CD4-positive, alpha-beta T cell treated with Interferon alpha-2 for 1 hour (primary cell): ENCODE measurements at places on chromosomes 5 and 9.

DNA sequence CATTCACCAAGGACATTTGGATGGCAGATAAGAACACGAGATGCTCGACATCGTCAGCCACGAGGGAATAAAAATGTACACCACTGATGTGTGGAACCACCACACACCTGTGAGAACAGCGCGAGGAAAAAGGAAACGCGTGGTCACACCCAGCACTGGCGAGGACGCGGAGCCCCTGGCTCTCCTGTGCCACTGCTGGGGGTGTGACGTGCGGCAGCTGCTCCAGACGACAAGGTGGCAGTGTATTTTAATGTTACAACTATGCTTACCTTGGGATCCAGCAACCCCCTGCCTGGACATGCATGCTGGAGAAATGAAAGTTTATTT, 13.6 kb upstream of the CEP72 start:
- DNase-seq = no peak

DNA sequence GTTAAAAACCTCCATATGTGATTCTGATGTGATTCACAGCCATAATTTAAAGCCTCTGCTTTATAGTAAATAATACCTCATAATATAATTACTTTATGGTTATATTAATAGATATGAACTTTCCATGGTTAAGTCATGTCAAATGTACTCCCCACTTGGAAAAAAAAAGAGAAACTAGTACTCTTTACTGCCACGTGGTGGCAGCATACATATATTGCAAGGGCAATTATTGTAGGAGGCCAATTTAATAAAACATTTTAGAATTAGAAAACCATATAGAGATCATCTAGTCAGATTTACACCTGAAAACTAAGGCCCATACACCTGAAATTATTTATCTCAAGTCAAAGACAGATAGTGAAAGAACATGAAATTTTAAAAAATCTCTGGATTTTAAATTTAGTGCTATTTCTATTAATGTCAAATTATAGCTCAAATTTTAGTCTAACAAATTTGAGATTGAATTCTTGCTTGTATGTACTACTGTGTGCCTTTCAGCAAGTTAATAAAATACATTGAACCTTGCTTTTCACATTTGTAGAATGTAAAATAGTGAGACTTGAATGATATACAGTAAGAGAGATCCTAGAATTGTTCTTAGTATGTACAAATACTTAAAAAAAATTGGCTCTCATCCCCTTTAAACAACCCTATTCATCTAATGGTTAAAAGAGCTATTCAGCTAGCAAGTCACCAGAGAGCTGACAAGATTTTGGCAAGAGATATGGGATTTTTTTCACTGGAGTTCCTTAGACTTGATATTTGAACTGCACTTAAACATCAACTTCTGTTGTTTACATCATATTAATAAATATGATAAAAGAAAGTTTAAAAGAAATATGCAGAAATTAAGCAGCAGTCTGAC, 603.8 kb downstream of the TLE4 start:
- no peak for DNase-seq

- no peak for DNase-seq
Measured at GRCh38 chr5:14435481-14435880, 146.1 kb upstream of the OTULINL start.

- no peak for DNase-seq
Measured at GRCh38 chr9:136255896-136256890, 10.6 kb upstream of the QSOX2 start.

GRCh38 chr9:72843520-72844439, 109.1 kb downstream of the ALDH1A1 start:
- DNase-seq = no peak

DNA sequence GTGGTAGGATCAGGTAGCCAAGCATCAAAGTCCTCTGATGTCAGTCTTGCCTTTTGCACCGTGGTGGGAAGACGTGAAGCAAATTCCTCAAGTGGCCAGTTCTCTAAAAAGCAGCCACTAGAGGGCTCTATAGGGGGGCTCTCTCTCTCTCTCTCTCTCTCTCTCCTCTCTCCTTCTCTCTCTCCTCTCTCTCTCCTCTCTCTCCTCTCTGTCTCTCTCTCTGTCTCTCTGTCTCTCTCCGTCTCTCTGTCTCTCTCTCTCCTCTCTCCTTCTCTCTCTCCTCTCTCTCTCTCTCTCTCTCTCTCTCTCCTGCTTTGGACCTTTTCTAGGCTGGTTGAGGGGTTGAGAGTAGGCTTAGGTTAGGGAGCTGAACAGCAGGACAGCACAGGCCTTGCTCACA, 13.9 kb upstream of the OSMR start:
- DNase-seq = peak; percentile 24

DNA sequence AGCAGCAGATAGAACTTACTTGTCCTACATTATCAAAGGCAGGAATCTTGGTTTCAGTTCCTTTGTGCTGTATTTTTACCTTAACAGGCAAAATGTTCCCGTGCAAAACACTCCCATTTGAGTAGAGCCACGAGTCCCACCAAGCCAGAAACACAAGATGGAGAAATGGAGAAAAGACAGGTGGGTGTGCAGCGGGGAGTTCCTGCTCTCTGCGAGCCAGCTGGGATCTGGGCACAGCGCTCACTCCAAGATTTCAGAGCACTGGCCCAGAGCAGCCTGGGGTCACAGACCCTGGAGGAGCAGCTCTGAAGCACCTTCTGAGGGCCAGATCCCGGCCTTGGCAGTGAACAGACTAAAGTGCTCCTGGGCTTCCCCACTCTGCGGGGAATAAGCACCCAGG, 2.9 kb downstream of the UCK1 start:
- no peak for DNase-seq

- DNase-seq = no peak
Measured at GRCh38 chr5:33929925-33930690, 6.1 kb upstream of the RXFP3 start.

DNA sequence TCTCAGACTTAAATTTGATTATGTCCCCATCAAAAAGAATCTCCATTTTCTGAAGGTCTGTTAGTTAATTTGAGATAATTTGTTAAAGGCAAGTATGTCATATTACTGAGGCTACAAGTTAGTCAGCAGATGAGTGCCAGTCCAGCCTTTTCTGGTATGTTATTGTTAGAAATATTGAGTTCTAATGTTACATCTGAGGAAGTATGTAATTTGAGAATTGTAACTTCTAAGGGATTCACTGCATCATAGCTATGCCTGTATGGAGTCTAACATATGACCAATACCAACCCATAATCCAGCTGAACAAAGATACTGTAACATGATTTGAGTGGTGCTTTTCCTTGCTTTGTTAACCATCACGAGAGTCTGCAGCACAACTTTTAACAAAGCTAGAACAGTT, 13.9 kb downstream of the SLC23A1 start:
- no peak for DNase-seq

GRCh38 chr5:75366787-75367186, 29.8 kb downstream of the HMGCR start:
- DNase-seq = no peak

GRCh38 chr9:89247431-89248353, 63.3 kb upstream of the CKS2 start:
- no peak for DNase-seq

DNA sequence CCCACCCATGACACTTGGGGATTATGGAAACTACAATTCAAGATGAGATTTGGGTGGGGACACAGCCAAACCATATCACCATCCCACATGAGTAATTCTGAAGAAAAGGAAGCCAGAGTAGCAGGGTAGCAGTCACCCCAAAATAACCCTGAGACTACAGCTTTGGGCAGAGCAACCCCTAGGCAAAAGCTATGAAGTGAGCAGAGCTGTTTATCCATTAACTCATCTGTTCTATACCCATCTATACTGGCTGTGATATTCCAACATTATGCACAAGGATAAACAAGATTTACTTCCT, 12.3 kb upstream of the REEP5 start:
- DNase-seq = no peak

DNA sequence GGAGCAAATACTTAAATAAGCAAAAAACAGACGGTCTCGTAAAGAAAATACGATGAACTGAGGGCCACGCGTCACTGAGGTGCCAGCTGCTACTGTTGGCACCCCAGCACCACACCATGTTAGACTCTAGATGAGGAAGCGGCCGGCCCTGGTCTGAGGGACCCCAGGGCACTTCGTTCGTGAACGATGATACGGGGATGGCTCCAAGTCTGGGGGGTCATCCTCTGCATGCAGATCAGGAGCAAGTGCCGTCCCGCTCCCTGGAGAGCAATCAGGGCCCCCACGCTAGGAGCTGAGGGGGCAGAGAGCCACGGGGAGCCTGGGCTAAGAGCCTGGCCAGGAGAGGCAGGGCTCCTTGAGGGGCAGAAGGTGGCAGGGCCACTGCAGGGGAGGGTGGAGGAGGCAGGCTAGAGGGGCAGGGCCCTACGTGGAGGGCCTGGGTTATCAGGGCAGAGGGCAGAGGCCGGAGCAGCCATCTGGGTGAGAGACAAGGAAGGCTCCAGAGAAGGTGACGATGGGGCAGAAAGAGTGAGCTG, 24.1 kb downstream of the SARDH start:
- DNase-seq = no peak

- no peak for DNase-seq
Measured at GRCh38 chr5:38783011-38783561, 62.7 kb upstream of the OSMR start.

- no peak for DNase-seq
Measured at GRCh38 chr9:74595286-74595685, 98.2 kb downstream of the RORB start.

DNA sequence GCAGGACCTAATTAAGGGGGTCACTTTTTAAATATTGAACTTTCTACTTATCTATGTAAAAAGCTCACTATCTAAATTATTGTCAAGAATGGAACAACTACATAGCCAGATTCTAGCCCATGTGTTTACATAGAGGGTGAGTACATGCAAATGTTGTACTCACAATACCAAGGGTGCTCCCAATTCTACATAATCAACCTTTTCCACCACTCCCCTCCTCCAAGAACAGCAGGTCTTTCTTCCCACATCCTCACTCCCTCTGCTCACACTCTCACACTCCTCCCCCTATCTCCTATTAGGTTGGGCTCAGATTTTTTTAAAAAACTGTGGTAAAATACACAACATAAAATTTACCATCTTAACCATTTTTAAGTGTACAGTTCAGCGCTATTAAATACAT, 325.4 kb downstream of the ARL15 start:
- DNase-seq = no peak

- DNase-seq = no peak
Measured at GRCh38 chr9:69104830-69105527, 69.1 kb upstream of the TJP2 start.

DNA sequence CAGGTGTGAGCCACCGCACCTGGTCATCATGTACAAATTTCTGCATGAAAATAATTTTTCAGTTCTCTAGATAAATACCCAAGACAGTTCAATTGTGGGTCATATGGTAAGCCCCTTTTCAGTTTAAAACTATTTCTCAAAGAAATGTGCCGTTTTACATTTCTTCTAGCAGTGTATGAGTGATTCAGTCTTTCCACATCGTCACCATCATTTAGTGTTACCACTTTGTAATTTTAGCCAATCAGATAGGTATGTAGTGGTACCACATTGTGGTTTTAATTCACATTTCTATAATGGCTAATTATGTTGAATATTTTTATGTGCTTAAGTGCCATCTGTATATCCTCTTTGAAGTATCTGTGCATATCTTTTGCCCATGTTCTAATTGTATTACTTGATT, 163.1 kb downstream of the AOPEP start:
- no peak for DNase-seq

DNA sequence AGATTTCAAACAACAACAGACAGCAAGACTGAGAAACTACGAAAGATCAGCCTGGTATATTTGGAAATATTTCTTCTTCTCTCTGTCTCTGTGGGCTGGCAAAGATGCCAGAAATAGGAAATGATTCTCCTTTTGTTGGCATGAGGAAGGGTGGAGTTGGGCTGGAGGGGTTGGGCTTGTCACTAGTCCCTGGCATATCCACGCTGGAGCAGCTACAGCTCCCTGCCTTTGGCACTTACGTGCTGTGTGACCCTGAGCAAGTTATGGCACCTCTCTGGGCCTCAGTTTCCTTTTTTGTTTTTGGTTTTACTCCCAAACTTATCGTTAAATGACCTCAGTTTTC, 354 bp upstream of the KCNMB1 start:
- no peak for DNase-seq

DNA sequence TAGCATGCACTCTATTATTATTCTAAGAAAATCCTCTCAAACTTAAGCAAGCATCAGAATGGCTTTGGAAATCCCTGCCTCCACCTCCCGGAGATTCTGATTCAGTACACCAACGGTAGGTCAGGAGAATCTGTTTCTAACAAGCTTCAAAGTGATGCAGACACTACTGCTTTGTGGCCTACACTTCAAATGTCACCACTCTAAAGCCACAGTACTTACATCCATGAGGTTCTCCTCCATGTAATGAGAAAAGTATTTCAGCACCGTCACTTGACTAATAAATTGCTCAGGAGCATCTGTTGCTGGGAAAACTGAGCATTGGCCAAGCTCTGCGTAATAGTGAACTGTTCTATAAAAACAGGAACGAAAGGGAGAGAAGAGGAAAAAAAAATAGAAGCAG, 4.8 kb downstream of the PLK2 start:
- no peak for DNase-seq

DNA sequence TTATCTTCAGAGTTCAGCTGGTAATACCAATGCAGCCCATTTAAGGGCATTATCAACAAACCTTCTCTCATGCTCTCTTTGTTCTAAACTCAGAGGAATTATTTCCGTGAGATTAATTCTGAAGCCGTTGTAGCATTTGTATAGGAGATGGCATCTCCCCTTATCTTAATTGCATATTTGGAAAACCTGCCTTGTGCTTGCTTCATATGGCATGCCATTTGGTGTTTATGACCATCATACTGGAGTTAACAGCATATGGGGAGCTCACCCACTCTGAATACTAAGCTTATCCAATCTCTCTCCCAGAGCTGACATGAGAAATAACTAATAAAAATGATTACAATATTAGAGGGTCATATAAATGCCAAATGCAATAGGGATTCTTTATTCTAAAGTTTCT, 243.2 kb downstream of the BRINP1 start:
- no peak for DNase-seq

GRCh38 chr5:113487781-113488644, at the start of gene MCC:
Gene MCC, minus strand, starts transcription at chr5:113488453.
- no peak for DNase-seq
